ENCODE measurements at places on chromosomes 16 and 17.

- H3K4me3 ChIP-seq = peak overlapping the region; percentile 63
- peak overlapping the region; percentile 81 for H3K27ac ChIP-seq
- H3K36me3 ChIP-seq = no peaks in the 10 kb centered on the region
- H3K27me3 ChIP-seq = peaks cover 23% of the 10 kb centered on the region
These were observed 5.8 kb downstream of the THRA start for GRCh38 chr17:40068584-40068916.

DNA sequence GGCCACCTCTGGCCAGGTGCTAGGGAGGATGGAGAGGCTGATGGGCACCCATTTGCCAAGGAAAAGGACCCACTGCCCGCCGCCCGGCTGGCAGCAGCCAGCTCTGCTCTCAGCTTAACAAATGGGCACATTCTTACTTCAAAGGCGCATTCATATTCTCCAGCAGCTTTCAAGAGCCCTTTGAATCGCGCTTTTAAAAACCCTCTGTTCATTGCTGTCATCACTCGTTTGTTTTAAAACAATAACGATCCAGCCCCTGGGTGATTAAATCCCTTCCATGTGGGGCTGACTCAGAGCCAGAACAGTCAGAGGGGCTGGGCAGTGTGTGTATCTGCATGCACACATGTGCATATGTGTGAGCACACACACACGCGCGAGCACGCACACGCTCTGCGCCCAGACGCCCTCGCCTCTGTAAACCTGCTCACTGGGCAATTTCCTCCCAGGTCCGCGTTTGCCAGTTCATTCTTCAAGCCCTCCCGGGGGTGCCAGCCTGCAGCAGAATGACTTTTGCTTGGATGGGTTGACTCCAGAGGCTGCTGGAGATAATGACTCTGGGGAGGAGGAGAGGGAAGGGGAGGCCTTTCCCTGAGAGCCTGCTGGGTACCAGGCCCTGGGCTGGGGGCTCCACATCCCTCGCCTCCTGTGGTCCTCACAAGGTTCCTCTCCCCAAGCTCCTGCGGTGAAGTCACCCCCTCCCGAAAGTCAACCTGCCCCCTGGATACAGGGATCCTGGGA, 133.1 kb downstream of the SDK2 start:
- no peaks in the 10 kb centered on the region for H3K4me1 ChIP-seq
- no peak for DNase-seq
- H3K27me3 ChIP-seq = peaks cover 38% of the 10 kb centered on the region
- no peaks in the 10 kb centered on the region for H3K36me3 ChIP-seq
- H3K27ac ChIP-seq = no peak overlapping the region

DNA sequence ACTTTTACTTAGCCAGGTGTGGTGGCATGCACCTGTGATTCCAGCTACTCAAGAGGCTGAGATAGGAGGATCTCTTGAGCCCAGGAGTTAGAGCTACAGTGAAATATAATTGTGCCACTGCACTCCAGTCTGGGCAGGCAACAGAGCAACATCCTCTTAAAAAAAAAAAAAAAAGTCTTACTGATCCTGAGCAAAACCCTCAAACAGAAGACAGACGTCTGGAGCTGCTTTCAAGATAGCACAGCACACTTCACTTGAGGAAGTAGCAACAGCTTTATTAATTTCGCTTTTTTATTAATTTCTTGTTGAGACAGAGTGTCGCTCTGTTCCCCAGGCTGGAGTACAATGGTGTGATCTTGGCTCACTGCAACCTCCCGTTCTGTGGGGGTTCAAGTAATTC, 10.2 kb upstream of the GGA2 start:
- DNase-seq = no peak
- H3K4me3 ChIP-seq = no peak overlapping the region
- H3K27ac ChIP-seq = no peak overlapping the region
- H3K4me1 ChIP-seq = peaks cover 28% of the 10 kb centered on the region
- peaks cover 34% of the 10 kb centered on the region for H3K36me3 ChIP-seq

GRCh38 chr16:11672206-11673090, 4.2 kb downstream of the SNN start:
- H3K36me3 ChIP-seq = peaks cover 22% of the 10 kb centered on the region
- H3K27ac ChIP-seq = peak overlapping the region; percentile 81
- no peaks in the 10 kb centered on the region for H3K27me3 ChIP-seq
- H3K4me1 ChIP-seq = peaks cover 80% of the 10 kb centered on the region
- peak; percentile 76 for DNase-seq

GRCh38 chr17:47310186-47310733, 13.5 kb upstream of the EFCAB13 start:
- H3K4me3 ChIP-seq = no peak overlapping the region
- H3K36me3 ChIP-seq = no peaks in the 10 kb centered on the region
- peaks cover 7% of the 10 kb centered on the region for H3K27me3 ChIP-seq
- DNase-seq = no peak

DNA sequence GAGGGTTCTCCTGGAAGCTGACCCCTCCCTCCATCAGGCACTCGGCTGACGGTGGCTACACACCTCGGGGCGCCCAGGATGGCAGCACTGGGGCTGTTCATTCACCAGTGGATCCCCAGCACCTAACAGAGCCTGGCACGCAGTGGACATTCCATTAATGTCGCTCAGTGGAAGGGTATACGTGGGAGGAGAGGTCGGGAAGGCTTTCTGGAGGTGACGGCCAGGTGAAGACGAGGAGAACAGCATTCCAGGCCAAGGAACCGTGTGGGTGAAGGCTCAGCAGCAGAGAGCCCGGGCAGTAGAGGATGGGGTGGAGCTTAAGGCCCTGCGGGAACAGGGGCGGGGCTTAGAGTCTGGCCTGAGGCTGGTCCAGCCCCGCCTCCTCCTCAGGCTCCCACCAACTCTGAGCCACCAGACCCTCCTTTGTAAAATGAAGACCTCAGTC, 2.5 kb upstream of the HS3ST6 start:
- DNase-seq = no peak
- peaks cover 95% of the 10 kb centered on the region for H3K27me3 ChIP-seq
- H3K4me3 ChIP-seq = no peak overlapping the region
- H3K36me3 ChIP-seq = no peaks in the 10 kb centered on the region

DNA sequence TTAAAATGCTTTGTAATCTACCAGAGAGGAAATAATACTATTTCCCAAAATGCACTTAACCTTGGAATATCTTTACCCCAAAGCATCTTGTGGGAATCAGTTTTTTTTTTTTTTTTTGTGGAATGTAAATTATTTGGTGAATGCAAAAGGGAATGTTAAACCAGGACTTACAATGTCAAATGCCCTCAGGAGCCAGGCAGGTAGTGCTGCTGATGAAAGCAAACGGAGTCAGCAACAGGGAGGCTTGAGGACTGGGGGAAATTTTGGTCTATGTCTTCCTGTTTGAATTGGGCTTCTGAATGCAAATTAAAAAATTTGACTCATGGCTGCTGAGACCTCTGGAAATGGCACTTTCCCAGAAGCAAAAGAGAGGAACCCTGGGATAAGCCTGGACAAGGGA, 96.5 kb upstream of the NLRP1 start:
- DNase-seq = no peak
- H3K27ac ChIP-seq = no peak overlapping the region
- peaks cover 35% of the 10 kb centered on the region for H3K27me3 ChIP-seq
- no peaks in the 10 kb centered on the region for H3K36me3 ChIP-seq
- no peak overlapping the region for H3K4me3 ChIP-seq
- H3K4me1 ChIP-seq = no peaks in the 10 kb centered on the region

GRCh38 chr17:320809-321385, 31.7 kb downstream of the RPH3AL start:
- no peaks in the 10 kb centered on the region for H3K36me3 ChIP-seq
- no peaks in the 10 kb centered on the region for H3K27me3 ChIP-seq
- H3K27ac ChIP-seq = no peak overlapping the region

DNA sequence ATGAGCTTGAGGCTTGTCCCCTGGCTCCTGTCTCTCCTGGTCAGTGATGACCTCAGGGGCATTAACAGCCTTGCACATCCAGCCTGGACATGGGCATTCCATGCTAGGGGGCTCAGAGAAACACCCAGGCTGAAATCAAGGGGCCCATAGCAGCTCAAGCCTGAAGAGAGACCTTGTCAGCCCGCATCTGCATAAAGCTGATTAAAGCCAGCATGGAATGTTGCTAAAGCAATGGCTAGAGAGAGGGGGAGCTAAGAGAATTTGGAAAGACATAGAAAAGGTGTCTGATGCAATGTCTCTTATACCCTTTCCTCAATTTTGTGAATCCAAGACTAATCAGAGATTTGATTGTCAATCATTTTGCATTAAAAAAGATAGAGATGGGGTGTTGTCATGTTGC, 51.4 kb upstream of the WSCD1 start:
- no peak for DNase-seq
- no peak overlapping the region for H3K4me3 ChIP-seq
- H3K27me3 ChIP-seq = peaks cover 16% of the 10 kb centered on the region
- H3K4me1 ChIP-seq = no peaks in the 10 kb centered on the region
- no peaks in the 10 kb centered on the region for H3K36me3 ChIP-seq

GRCh38 chr16:630815-631405, at the start of gene WFIKKN1:
Gene WFIKKN1 (plus strand): TSS chr16:630985. CDS start chr16:631254, 269 bp downstream.
- no peak for DNase-seq
- peaks cover 3% of the 10 kb centered on the region for H3K27me3 ChIP-seq
- peaks cover 3% of the 10 kb centered on the region for H3K36me3 ChIP-seq
- H3K4me1 ChIP-seq = peaks cover 8% of the 10 kb centered on the region
- no peak within 1 kb of the TSS for H3K4me3 ChIP-seq
- no peak within 1 kb of the TSS for H3K27ac ChIP-seq

GRCh38 chr17:72219137-72219823, 98.5 kb downstream of the SOX9 start:
- H3K4me3 ChIP-seq = no peak overlapping the region
- H3K36me3 ChIP-seq = no peaks in the 10 kb centered on the region
- DNase-seq = no peak
- no peaks in the 10 kb centered on the region for H3K4me1 ChIP-seq
- no peak overlapping the region for H3K27ac ChIP-seq

DNA sequence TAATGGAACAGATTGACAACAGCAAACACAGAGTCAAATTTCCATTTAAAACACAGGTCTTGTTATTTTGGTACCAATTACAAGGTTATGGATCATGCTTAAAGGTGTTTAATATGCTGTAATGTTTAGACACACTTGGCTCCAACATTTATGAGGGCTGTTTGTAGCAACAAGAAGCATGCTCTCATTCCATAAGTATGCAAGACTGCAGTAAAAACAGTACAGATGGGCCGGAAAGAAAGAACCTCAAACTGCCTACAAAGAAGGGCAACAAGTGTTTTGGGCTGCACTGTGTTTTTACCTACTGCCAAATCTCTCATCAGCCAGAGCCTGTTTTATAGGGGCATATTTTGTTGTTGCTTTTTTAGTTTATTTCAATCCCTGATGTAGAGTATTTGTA, 100.5 kb upstream of the HS3ST3A1 start:
- no peak for DNase-seq

DNA sequence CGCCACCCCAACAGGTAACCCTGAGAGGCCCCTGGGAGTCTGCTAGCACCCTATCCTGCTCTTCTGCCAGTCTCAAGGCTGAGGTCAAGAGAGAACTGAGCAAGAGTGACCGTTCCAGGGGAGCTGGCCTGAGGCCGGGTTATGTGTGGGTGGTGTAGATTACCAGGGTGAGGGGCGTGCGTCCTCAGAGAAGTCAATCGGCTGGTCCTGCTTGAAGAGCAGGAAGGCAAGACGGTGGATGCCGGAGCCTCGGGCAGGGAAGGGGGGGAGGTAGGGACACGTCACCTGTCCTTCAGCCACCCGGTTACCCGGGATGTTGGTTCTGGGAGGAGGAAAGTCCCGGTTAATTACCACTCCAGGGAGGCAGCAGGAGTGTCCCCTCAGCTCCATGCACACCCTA, 2.6 kb upstream of the TRIM65 start:
- peaks cover 29% of the 10 kb centered on the region for H3K4me1 ChIP-seq
- no peak overlapping the region for H3K4me3 ChIP-seq
- H3K27me3 ChIP-seq = no peaks in the 10 kb centered on the region
- peaks cover 17% of the 10 kb centered on the region for H3K36me3 ChIP-seq

DNA sequence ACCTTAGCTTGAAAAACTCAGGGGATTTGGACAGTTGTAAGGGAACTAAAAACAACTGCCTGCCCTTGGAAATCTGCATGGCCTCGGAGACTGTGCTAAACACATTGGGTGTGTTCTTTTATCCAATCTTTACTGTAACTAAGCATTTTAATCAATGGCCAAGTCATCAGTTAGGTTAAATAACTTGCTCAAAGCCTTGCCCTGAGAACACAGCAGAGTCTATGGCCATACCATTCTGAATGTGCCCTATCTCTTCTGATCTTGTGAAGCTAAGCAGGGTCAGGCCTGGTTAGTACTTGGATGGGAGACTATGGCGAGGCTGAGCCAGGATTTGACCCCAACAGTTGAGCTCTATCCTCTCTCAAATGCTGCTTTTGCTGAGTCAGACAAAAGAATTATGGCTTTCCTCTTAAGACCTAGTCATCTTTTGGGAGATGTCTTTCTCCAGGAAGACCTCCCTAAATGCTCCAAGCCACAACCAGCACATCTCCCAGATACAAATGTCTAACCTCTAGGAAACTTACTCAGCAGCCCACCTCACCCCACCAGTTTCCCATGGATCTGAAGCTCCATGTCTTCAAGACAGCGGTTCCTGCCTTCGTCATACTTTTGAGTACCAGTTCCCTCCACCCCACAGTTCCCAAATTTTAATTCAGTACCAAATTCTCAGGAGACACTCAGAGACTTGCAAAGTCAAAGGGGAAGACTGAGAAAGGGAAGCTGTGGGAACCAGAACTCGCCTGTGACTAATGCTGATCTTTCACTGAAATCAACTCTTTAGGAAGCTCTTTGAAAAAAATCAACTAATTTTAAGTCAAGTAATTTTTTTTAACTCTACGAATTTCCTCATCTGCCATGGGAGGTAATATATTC, 336.1 kb downstream of the MAF start:
- H3K4me3 ChIP-seq = no peak overlapping the region
- H3K27ac ChIP-seq = no peak overlapping the region
- H3K36me3 ChIP-seq = peaks cover 7% of the 10 kb centered on the region
- peaks cover 65% of the 10 kb centered on the region for H3K27me3 ChIP-seq

DNA sequence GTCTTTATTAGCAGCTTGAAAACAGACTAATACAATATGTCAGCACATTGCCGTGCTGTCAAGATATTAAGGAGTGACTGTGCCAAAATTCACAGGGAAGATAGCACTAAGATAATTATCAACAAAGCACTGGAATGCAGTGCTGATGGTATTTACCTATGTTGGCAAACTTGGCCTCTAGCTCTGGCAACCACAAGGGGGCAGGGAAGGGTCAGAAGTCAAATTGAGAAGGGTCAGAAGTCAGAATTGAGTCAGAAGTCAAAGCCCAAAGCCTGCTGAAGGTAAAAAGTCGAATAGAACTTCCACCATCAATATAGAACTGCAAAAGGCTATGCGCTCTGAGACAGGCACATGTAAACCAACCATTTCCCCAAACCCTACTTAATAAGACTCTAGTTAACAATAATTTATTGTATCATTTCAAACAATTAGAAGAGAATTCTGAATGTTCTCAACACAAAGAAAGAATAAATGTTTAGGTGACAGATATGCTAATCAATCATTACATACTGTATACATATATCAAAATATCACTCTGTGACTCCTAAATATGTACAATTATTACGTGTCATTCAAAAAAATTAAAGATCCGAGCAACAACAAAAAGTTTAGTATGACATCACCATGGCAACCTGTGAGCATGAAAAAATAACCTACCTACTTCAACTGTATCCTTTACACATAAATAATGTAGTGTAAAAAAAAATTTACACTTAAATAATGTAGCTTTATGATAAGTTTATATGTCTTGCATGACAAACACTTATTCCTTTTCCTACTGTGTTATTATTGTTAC, 916.1 kb downstream of the KCNJ2 start:
- no peak overlapping the region for H3K4me3 ChIP-seq
- no peak overlapping the region for H3K27ac ChIP-seq
- DNase-seq = no peak
- no peaks in the 10 kb centered on the region for H3K36me3 ChIP-seq
- H3K27me3 ChIP-seq = no peaks in the 10 kb centered on the region

- no peaks in the 10 kb centered on the region for H3K27me3 ChIP-seq
- H3K4me1 ChIP-seq = no peaks in the 10 kb centered on the region
- DNase-seq = no peak
- no peak overlapping the region for H3K4me3 ChIP-seq
These were observed 247.2 kb downstream of the CNTNAP4 start for GRCh38 chr16:76524356-76524755.
